HuH-7 (cell line): ENCODE measurements at places on chromosomes 7 and 10.

DNA sequence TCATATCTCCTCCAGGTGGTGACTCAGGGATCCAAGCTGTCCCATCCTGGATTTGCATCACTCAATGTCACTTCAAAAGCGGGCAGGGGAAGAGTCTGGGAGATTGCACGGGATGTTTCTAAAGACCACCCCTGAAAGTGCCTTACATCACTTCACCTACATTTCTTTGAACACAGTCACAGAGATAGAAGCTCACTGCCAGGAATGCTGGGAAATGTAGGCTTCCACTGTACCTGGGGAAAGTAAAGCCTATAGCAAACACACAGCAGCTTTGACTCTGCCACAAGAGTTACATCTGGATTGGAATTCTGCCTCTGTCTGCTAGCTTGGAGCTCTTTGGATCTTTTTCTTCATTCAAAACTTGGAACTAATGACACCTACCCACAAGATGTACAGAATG is 300.9 kb downstream of the WDR11 start:
- no peak for DNase-seq

GRCh38 chr10:79246606-79247275 is 100.5 kb upstream of the PPIF start:
- DNase-seq, result no peak

GRCh38 chr7:56033671-56034432 is 17.4 kb downstream of the PSPH start:
- peak; percentile 85 for DNase-seq

DNA sequence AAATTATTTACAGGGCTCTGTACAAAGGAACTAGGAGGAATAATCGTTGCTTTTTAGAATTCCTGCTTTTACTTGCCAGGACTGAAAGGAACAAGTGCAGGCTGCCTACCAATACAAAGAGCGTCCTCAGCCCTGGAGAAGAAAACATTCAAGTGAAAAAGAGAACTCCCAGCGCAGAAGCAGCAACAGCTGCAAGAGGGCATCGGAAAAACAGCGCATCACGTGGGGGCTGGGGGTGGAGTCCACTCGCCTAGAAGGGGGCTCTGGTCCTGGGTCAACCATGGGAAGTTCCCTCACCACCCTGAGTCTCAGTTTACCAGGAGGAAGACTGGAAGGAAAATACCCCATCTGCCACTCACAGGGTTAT is 385 bp upstream of the C10orf90 start:
- no peak for DNase-seq

GRCh38 chr10:68179016-68179415 is 52.9 kb downstream of the ATOH7 start:
- DNase-seq, result no peak

DNA sequence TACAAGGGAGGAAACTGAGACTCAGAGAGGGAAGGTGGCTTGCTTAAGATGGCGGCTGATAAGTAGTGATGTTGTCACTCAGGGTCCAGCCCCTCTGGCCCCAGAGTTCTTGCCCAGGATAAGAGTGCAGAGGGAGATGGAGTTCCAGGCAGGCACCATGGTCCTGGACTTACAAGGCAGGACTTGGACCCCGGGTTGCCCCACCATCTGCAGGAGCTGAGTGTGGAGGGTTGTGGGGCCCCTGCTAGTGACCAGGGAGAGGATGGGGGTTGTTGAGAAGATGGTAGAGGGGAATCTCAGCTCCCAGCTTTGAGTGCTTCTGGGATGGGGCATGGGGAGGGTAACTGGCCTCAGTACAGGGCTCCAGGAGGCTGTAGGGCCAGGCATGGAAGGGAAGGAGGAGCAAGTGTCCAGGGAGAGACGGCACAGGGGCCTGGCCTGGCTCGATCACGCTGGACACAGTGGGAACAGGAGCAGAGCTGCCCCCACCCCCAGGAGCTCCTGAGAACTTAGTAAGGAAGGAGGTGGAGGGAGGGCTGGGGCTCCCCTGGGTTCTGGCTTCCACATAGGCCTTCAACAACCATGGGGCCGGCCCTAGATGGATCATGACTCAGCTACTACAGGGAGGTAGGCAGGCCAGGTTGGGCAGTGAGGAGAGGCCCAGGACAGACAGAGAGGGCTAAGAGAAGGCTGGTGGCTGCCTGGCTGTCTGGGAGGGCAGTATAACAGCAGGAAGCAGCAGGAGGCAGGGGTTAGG is 28.2 kb downstream of the PPIF start:
- no peak for DNase-seq

- DNase-seq, result no peak
These were observed 10.7 kb upstream of the OGA start for GRCh38 chr10:101828766-101829551.

- no peak for DNase-seq
These were observed 10.9 kb downstream of the PAPSS2 start for GRCh38 chr10:87670586-87670985.
